ENCODE measurements at places on chromosomes 11 and 22.

DNA sequence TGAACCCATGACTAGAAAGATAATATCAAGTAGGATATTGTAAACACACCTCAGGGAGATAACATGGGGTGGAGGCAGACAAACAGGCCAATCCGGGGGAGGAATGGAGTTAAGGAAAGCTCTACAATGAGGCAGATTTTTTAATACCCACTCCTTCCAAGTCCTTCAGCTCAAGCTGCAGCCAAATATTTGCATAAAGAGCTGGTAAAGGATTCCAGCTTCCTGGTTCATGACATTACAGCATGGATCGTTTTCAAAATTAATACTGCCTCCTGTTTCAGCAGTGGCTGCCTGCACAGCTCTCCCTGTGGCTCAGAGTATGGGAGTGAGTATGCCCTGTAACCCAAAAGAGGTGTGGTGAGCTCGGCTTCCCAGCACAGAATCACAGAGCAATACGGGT lies 5.1 kb downstream of the POU2AF3 start:
- no peak for DNase-seq

DNA sequence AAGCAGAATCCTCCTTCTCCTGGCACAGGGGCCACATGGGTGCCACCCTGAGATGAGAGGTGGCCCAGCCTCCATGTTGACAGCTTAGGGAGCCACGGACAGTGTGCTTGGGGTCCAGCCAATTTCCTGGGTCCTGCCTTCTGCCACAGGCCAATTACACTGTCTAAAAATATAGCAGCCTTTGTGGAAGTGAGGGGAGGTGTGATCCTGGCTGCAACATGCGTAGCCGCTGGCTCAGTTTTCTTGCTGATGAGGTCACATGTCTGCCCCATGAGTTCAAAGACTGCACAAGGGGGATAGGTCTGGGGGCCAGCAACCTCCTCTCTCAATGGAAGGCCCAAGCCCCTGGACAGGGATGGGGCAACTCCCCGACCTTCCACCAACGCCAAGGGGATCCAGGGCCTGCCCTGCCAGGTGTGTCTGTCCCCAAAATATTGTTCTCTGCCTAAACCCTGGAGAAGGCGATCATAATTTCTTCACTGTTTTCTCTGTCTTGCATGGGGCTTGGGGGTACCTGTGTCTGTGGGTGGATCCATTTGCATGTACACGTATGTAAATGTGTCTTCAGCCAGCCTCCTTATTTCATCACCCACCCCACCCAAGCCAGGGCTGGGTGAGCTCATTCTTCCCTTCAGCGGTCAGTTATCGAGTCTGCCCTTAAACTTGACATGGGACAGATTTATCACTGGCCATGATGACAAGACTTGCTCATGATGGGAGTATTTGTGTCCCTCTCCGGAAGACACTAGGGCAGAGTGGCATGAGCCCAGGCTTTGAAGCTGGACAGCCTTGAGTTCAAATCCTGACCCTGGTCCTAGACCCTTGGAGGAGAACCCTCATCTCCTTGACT lies 59.4 kb downstream of the OTOG start:
- no peak for DNase-seq

- peak; percentile 71 for DNase-seq
These were observed 57.8 kb upstream of the APOA1 start for GRCh38 chr11:116895048-116895757.

DNA sequence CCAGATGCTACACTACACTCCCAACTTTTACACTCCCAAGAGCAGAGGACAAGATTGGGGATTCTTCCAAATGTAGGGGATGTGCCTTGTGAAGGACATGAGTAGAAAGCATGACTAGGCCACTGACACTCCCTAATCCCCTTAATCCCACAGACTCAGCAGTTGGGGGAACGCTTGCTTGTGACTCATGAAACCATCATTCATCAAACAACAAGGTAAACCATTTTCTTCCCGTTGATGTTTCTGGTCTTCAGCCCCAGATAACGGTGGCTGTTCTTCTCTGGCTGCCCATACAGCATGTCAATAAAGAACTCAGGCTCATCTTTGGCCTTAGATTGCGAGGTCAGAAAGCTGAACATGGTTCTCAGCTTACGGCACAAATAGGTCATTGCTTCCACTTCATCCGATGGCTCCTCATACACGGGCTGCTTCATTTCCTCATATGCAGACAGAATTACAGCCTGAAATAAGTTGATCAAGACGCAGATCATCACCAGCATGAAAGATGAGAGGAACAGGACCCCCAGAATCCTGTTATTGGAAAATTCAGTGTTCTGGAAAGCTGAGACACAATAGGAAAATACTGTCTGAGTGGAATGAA lies 6.4 kb upstream of the CDPF1 start:
- DNase-seq: no peak

DNA sequence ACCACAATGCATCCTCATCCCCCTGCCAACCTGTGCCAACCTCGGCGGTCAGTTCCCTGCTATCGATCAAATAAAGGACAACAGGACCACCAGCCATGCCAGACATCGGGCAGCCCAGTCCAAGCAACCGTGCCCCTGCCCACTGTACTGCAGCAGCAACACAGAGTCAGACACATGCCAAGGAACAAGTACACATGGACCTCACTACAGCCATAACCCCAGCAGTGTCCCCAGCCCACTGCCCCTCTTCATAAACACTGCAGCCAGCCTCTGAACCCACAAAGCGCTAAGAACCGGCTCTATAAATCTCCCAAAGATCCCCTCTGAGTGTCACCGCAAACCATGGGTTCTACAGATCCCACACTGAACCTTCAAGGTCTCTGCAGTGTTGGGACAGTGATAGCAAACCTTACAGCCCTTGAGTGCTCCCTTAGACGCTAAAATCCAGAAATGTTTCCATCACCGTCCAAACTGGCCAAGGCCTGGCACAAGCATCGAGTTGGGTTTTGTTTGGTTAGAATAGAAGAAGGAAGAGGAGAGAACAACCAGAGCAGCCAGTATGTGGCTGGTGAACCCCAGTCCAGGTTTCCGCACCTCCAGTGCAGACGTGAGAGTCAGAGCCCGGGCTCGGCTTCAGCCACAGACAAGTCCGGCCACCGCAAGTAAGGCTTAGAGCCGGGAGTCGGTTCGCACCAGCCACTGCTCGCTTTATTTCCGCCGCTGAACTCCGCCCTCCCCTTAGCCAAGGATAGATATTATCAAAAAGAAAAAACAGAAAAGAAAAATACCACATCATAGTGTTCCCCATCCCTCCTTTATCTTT lies 7.9 kb downstream of the PAX6 start:
- DNase-seq: no peak

GRCh38 chr22:45866646-45867117 lies 110.3 kb downstream of the WNT7B start:
- DNase-seq: peak; percentile 37

GRCh38 chr11:80980227-80980626 lies 1539.4 kb upstream of the TENM4 start:
- DNase-seq: no peak

DNA sequence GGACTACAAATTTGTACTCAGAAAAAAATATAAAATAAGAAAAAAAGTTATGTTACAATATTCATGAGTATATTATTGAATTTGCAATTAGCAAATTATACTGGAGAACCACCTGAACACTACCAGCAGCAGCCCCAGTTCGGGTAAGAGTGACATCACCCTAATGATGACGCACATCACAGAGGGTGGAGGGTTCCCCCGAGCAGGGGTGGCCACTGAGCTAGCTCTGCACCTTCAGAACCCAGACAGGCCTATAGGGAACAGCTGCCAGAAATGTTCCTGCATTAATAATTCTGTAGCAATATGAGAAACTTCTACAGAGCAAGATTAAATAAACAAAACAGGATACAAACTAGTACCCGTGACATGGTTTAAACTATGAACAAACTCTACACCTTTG lies 17.5 kb upstream of the ARAP1 start:
- DNase-seq: no peak

GRCh38 chr11:33674035-33674814 lies 26.4 kb downstream of the C11orf91 start:
- no peak for DNase-seq

DNA sequence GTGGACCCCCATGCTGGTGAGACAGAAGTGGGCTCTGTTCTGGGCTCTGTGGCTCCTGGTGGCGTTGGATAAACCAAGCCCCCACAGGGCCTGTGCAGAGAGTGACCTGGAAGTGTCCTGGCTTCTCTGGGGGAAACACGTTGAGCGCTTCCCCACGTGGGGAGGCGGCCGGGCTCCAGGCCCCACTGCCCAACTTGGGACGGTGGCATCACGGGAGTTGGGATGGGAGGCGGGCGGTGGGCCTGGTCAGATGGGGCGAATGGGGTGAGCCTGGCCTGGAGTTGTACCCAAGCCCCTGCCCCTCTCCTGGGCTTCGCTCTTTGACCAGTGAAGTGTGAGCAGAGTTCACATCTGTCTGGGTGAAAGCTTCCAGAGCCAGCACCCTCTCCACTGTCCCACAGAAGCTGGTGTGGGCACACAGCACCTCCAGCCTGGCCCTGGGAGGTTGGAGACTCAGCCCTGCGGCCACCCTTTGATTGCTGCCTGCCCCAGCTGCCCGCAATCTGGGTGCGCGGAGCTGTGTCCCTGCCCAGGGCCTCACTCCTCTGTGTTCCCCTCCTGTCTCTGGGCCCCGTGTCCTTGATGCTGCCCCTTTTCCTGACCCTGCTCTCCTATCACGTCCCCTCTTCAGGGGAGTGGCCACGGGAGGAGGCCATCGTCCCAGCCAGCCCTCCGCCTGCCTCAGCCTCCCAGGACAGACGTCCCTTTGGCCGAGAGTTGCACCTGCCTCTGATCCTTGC lies 14.2 kb downstream of the BRSK2 start:
- DNase-seq: no peak

- no peak for DNase-seq
These were observed 14.3 kb upstream of the ANKK1 start for GRCh38 chr11:113373306-113373705.

DNA sequence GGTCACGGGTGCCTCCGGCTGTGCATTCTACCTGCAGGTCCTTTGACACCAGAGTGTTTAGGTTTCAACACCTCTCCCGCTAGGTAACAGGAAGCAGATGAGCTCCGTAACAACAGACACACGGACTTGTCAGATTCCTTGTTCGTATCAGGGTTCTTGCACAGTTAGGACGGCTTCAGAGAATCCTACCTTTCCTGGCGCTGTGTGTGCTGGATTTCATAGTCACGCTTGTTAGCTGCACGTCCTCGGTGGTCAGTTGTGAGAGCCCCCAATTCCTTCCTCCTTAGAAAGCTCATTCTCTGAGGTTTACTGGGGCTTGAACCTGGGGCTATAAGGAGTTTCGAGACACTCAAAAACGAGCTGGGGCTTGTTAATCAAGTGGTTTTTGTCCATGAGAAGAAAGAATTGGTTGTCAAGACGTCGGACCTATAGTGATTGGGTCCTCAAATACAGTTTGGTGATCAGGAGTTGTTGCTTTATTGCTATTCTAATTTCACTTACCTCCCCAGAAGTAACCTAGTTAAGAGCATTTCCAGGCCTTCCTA lies 664 bp downstream of the DDB2 start:
- DNase-seq: no peak

GRCh38 chr11:86869966-86870570 lies 69.7 kb downstream of the PRSS23 start:
- peak; percentile 54 for DNase-seq

DNA sequence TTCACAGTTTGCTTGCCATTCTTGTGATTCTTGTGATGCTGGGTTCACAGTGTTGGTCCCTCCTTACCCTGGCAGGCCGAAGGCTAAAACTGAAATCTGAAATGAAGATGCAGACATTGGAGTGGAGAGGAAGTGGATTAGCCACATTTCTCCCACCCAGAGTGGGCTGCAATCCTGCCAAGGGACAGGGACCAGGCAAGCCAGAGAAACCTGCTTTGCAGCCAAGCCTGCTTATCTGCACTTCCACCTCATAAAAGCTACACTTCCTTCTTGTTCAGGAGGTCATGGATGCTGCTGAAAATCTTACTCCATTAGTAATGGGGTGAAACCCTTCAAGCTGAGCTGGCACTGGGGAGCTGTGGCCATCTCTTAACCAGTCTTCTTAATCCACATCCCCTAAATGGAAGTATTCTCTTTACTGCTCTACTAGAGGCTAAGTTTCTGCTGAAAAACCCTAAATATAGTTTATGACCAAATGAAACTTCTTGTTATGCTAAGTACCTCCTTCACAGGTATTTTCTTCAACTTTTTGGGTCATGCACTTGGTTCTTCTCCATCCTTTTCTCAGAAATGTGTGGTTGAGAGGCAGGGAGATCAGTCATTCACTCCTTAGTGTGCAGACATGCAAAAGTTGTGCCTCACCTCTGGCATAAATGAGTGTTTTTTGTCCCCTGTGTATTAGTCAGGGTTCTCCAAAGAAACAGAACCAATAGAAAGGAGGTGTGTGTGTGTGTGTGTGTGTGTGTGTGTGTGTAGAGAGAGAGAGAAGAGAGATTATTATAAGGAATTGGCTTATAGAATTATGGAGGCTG lies 133.9 kb upstream of the BMAL1 start:
- no peak for DNase-seq
